ENCODE measurements at places on chromosomes 2 and 18.

DNA sequence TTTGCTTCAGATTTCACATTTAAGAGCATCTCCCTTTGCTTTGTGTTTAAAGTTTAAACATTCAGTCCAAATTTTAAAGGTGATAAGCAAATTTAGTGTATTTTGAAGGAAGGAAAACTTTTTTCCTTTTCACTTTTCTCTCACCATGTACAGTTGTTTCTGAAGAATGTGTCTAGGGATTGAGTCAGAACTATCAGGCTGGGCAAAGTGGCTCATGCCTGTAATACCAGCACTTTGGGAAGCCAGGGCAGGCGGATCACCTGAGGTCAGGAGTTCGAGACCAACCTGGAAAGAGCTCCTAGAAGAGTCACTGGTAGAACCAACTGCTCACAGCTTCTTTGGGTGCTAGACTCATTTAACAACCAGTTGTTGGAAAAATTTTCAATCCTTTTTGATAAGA is 327.0 kb upstream of the THUMPD2 start:
- no peak for DNase-seq

- DNase-seq = no peak
Measured at GRCh38 chr2:31302940-31303563, 69.1 kb downstream of the EHD3 start.

DNA sequence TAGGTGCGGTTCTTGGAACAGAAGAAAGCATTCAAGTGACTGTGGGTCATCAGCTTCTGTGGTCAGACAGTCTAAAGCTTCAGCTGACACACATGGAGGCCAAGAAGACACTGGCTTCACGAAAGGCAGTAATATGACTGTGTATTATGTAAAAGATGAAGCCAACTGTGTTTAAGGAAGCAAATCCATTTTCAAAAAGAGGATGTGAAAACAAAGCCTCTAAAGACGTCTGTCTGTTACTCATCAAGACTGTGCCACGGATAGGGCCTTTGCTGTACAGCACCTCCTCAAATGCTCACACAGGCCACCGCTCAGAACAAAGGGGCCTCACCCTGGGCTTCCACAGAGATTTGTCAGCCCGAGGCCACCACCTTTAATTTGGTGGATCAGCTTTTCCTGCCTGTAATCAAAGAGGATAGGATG is 21.1 kb upstream of the TMEM163 start:
- DNase-seq = peak; percentile 89

- DNase-seq = peak; percentile 66
Measured at GRCh38 chr2:207503234-207503633, 26.5 kb upstream of the CREB1 start.

- no peak for DNase-seq
Measured at GRCh38 chr2:118265873-118266455, 177.7 kb downstream of the INSIG2 start.

- peak; percentile 44 for DNase-seq
Measured at GRCh38 chr2:20350041-20350712, 467 bp downstream of the PUM2 start.

DNA sequence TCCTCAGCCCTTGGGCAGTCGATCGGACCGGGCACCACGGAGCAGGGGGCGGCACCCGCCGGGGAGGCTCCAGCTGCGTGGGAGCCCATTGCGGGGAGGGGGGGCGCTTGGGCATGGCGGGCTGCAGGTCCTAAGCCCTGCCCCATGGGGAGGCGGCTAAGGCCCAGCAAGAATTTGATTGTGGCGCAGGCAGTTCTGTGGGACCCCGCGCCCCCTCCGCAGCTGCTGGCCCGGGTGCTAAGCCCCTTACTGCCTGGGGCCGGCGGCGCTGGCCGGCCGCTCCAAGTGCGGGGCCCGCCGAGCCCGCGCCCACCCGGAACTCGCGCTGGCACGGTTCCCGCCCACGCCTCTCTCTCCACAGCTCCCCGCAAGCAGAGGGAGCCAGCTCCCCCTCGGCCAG is 18.4 kb downstream of the ZSCAN30 start:
- DNase-seq = no peak

DNA sequence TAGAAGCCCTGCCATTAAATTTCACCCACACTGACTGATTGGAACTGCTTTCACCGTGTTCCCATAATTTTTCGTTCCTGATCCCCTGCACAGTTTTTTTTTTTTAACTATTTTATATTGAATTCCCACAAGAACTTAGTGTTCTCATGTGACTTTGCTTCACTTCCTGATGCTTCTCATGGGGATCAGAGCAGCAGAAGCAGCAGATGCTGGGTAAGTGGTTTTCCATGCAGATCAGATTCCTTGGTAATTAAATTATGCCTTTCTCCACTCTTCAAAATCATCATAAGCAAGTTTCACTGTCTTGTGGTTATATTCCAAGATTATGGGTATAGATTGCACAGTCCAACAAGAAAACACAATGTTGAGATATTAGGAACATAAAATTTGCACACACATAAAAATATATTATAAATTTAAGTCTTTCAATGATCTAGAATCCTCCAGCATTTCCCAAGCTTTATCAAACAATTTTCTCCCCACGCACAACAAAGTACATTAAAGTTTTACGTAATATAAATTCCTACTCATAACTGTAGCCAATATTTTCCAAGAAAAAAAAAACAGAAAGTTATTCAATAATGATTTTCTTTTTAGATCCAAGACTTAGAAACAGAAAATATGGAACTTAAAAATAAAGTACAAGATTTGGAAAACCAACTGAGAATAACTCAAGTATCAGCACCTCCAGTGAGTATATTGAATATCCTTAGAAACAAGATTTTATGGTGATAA is 277.9 kb downstream of the GULP1 start:
- peak; percentile 27 for DNase-seq

DNA sequence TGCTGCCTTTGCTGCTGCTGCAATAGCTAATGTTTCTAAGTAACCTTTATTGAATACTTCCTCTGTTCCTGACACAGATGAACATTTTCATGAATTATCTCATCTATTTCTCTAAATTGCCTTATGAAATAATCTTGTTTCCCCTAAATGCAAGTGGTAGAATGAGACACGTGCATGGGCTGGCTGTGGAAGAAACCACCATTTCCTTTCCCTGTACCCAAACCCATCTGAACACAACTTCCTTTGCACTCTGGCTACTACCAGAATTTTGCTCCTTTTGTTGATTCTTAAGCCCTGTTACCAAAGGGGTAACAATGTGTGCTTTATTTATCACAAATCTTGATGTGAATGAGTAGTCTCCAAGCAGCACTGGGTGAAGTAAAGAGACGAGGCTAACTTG is 29.2 kb downstream of the AKAIN1 start:
- DNase-seq = no peak

DNA sequence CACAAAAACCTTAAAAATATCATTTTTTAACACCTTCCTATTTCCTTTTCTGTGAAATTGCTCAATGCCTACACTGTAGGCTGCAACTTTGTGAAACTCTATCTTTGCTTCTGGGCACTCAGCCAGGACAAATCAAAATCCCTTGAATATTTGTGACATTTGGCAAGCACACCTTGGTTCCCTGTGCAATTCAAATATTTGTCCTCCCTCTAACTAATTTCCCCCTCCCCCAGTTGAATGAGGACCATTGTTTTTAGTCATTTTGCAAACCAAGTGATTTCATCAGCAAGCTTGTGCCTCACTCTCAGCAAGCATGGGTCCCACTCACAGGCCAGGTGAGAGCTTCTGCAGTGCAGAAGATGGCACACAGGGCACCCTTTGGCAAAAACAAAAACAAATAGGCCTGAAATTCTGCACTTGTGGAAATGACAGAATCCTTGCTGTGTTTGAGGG is 541.5 kb downstream of the CNTNAP5 start:
- DNase-seq = no peak

GRCh38 chr18:78912336-78912735 is 67.3 kb upstream of the SALL3 start:
- DNase-seq = no peak

GRCh38 chr2:113183264-113183663 is 9.5 kb downstream of the PSD4 start:
- no peak for DNase-seq

- no peak for DNase-seq
Measured at GRCh38 chr2:220117025-220117424, 489.6 kb downstream of the SLC4A3 start.

DNA sequence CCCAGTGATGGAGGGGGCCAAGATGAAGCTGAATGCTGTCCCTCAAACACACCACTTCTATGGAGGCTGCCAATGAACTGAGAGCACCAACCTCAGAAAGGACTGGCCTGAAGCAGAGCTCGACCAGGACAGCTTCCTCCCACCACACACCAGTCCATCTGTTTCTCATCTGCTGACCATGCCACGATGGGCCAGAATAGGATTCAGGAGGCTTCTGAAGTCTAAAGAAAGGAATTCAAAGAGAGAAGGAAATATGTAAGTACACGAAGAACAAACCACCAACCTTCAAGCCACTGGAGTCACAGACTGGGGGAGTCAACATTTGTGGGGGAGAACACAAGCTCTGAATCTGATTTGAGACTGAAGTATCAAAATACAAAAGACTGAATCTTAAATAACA is 157.6 kb upstream of the CCDC68 start:
- DNase-seq = peak; percentile 31

DNA sequence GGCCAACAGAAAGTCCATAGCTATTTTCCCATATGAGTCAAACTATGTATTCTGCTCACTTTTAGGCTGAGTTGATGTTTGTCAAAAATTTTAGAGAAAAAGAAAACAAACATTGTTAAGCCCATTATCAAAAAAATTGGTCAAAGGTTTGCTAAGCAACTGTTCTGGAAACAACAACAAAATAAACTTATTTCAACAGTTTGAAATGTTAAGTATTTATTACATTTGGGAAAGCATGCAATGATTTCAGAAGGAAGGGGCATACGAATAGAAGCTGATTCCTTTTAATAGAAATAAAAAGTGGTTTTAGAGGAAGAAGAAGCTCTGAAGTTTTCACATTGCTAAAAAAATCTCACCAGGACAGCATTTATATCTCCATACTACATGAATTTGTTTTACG is 1837.5 kb upstream of the CELF4 start:
- no peak for DNase-seq

- DNase-seq = no peak
Measured at GRCh38 chr2:33145459-33145858, 198.7 kb downstream of the LTBP1 start.

DNA sequence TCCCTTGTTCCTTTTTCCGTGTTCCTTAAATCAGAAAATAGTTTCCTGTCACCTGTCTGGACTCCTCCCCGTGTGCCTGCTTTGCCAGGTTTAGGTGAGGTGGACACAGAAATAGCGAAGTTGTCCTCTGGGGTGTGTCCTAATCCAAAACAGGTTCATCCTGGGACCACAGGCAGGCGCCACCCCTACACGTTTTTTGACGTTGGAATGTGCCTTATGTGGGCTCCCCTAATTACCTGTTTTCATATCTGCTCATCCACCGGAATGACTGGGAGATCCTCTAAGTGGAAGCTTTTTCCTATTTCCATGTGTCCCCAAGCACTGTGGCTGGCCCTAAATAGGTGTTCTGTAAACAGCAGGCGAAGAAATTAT is 49.0 kb upstream of the PAIP2B start:
- no peak for DNase-seq

- peak; percentile 57 for DNase-seq
Measured at GRCh38 chr2:171531291-171531690, 9.0 kb downstream of the CYBRD1 start.

DNA sequence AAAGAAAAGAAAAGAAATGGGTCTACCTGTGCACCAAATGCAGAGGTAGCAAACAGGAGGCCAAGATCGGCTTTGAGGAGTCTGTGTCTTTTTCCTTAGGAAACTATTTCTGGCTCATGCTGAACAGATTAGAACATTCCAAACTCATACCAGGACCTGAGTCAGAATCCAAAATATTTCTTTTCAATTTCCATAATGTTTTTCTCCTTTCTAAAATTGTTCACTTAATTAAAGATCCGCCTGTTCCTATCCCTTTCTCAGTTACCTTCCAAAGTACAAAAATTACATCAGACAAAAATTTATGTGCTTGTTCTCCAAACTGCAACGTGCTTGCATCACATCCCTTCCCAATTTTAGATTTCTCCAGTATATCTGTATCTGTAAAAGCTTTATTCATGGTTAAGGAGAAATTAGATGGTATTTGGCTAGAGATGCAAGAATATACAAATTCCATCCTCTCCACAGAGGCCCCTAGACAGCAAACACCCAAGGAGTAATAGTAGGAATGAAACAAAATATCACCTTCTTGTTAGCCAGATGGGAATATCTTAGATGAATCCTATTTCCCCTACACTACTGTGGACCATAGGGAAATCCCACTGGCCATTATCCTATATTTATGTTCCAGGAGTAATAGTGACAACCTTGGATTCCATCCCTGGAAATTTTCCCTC is 130.6 kb downstream of the LNPK start:
- no peak for DNase-seq

GRCh38 chr2:198340846-198341245 is 536.5 kb downstream of the PLCL1 start:
- DNase-seq = no peak

DNA sequence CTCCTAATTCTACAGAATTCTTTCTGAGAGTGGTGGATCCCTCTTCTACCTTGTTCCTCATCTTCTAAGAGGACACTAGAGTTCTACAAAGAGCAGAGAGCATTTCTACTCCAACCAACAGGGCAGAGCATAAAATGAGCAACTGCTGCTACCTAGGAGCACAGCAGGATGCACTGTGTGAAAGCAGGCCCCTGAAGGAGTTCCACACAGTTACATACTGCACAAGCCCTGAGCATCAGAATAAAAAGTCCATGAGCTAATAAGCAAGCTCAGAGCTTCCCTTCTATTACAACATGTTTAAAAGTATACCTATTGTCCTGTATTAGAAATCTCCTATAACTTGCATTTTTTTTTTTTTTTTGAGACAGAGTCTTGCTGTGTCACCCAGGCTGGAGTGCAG is 8.4 kb downstream of the FHL2 start:
- DNase-seq = no peak

- DNase-seq = no peak
Measured at GRCh38 chr2:15934291-15934945, 5.9 kb upstream of the MYCN start.

DNA sequence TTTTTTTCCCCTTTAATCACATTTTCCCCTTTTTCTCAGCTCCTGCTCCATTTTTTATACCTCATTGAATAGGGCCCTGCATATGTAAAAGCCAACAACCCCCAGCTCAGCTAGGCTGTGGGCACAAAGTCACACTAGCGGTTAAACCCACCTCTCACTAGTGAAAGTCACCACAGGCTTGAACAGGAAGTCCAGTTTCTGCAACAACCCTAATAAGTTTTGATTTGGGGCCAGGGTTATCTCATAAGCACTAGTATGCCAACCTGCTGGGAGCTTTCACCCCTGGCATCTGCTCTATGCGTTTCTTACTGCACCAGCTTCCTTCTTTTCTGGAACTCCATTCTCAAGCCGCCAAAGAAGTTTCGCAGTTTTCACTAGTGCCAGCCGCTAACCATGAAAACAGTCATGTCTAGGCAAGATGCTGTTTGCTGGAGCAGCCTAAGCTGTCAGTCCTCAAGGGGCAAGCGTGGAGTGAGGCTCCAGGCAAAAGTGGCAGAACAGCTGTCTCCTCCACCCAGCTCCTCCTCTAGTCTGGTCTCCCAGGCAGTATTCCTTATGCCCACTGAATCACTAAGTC is 197.0 kb upstream of the MEIS1 start:
- DNase-seq = no peak

GRCh38 chr18:45588376-45589355 is 26.6 kb upstream of the SLC14A2 start:
- peak; percentile 12 for DNase-seq

- no peak for DNase-seq
Measured at GRCh38 chr2:55966401-55967118, 43.0 kb upstream of the EFEMP1 start.

Data from myocyte (in vitro differentiated cells).